ENCODE measurements at places on chromosomes 16 and 17. TPM values are rescaled to one million over a fixed set of nuclear protein-coding genes. Genes with fewer than 3 reads are reported as not detected.

The B9D1 gene
- total RNA-seq = 34.6 TPM

The CRYM gene
- 0.31 TPM for total RNA-seq

The MYL11 gene
- not detected for total RNA-seq

The KCNG4 gene
- total RNA-seq = not detected

The TP53TG3 gene
- not detected for total RNA-seq

The RND2 gene
- 0.23 TPM for total RNA-seq

The CPNE7 gene
- total RNA-seq = 0.70 TPM

The HLF gene
- total RNA-seq = not detected

The CSH1 gene
- total RNA-seq = not detected

The CYB561 gene
- total RNA-seq = 21.9 TPM

The LRRC37A gene
- total RNA-seq = 0.65 TPM

The ADAM11 gene
- total RNA-seq = 0.08 TPM

The CIBAR2 gene
- total RNA-seq = not detected

The JUP gene
- 457 TPM for total RNA-seq

The LITAFD gene
- total RNA-seq = not detected

The CTF1 gene
- 0.57 TPM for total RNA-seq

The PCTP gene
- 24.1 TPM for total RNA-seq

The RCVRN gene
- not detected for total RNA-seq

The SEZ6L2 gene
- 16.2 TPM for total RNA-seq

The PABPN1L gene
- not detected for total RNA-seq

The DPEP1 gene
- not detected for total RNA-seq

The SLC13A2 gene
- not detected for total RNA-seq

The KRT25 gene
- not detected for total RNA-seq

The MFSD6L gene
- not detected for total RNA-seq

The KRTAP4-16 gene
- total RNA-seq = not detected

The SPIRE2 gene
- 1.3 TPM for total RNA-seq

The FBXO39 gene
- total RNA-seq = 9.3 TPM

The METTL23 gene
- total RNA-seq = 24.5 TPM

The C16orf96 gene
- total RNA-seq = not detected

The OR1A1 gene
- not detected for total RNA-seq

The DHX58 gene
- 11.5 TPM for total RNA-seq

The MT1H gene
- 10.1 TPM for total RNA-seq

The VTN gene
- not detected for total RNA-seq

The ZNF594 gene
- 2.1 TPM for total RNA-seq

The C17orf100 gene
- total RNA-seq = 0.23 TPM
